Effector CD4-positive, alpha-beta T cell (primary cell): ENCODE measurements at places on chromosomes 7 and 10.

GRCh38 chr7:157388301-157388700 is 51.5 kb downstream of the DNAJB6 start:
- no peak for DNase-seq

DNA sequence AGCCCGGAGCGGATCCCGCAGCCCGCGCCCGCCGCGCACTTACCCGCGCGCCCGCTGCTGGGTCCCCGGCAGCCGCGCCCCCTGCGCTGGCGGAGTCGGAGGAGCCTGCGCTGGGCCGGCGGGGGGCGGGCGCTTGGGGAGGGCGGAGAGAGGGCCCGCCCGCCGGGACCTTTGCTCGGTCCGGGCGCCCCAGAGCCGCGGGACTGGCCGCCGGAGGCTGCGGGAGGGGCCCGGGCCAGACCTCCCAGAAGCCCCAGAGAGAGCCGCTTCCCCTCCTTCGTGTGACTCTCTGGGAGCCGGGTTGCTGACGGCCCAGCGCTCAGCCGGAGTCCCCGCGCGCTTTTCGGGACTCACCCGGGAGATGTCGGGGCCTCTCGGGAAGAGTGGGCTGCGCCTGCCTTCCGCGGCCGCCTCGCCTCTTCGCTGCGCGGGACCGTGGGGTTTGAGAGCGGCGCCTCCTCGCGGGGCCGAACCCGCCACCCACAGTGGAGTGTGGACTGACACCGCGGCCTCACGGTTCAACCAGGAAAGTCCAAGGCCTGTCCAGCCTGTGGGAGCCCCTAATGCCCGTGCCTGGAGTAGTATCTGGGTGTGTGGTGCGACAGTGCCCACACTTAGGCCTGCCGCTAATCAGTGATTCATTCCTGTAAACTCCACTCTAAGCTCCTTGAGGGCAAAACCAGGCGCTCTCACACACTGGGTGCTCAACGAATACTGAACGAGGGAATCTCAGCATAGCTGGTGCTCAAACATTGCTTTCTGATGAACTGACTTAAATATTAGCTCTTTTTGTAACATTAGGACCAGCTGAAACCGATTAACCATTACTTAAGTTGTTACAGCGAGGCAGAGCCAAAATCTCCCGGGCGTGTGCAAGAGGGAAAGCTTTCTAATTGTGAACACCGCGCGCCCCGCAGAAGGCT is at the start of gene GSDME:
Gene GSDME, minus strand, starts transcription at position 112 of the 923 bp plus-strand sequence. CDS start 7,690 bp downstream, outside the sequence.
- peak; percentile 3 for DNase-seq

GRCh38 chr10:62831346-62831745 is 15.2 kb upstream of the EGR2 start:
- DNase-seq, result no peak

DNA sequence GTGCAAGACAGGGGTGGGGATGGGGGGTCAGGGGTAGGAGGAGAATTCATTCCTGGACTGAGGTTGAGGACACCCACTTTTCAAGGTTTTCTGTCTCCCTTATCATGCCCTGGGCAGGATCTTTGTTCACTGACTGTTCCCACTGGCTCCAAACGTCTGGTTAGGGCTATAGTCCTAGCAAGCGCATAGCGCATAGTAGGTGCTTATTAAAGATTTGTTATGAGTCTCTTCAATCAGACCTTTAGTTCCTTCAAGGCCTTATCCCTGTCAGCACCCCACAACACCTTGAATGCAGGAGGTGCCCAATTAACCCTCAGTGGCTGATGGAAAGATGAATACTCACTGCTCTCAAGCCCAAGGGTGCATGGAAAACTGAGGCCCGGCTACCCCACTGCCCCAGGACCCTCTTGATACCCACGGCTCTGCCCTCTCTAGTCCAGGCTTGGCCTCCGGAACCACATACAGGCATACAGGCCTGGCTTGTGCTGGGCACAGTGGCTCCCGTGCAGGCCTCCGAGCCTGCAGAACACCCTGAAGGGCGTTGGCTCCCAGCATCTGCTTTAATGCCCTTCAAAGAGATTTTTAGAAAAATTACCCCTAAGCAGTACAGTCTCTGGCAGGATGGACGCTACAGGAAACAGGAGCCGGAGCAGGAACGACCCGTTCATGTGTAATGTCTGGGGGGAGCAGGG is 177.7 kb downstream of the SH3PXD2A start:
- DNase-seq, result no peak

DNA sequence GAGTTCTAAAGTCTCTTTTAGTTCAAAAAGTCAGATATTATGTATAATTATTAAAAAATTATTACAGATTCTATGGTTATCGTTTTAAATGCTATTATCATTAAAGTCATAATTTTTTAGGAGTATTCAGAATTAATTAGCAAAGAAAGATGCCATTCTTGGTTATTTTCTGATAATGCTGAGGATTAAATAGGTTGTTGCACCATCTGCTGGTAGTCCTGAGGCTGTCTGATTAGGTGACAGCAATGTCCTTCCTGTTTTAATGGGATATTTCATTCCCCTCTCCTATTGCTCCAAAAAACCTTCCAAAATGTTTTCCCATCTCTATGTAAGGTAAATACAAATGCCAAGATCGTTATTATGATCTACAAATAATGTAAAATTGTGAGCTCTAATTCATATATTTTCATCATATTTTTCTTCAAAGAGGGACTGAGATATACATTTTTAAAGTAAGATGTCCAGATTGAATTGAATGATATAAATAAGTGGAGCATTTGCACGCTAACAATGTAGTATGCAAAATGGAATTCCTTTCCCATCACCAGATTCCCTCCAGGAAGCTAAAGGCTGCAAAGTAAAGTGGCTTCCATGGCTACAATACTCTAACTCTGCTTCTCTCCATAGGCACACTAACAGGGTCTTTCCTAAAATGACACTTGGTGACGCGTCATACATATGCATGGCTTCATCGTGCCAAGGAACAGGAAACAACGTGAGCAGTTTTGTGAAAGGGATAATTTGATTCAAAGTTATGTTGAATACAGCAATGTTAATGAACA is 58.8 kb upstream of the AKR1E2 start:
- DNase-seq, result peak; percentile 9

DNA sequence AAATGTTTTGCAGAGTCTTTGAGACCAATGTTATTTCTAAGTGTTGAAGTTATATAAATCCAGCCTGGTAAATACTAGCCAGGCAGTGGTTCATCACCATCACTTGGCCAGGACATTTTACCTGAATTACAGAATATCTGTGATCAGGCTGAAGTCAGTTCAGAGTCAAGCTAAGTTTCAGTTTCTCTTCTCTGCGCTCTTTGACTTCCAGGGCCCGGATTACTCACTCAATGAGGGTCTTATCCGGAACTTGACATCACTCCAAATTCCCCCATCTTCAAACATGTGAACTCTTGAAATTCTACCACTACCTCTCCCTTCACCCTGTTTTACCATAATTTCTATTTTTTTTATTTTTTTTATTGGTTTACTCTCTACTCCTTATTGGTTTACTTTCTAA is 36.6 kb upstream of the CCAR1 start:
- no peak for DNase-seq

DNA sequence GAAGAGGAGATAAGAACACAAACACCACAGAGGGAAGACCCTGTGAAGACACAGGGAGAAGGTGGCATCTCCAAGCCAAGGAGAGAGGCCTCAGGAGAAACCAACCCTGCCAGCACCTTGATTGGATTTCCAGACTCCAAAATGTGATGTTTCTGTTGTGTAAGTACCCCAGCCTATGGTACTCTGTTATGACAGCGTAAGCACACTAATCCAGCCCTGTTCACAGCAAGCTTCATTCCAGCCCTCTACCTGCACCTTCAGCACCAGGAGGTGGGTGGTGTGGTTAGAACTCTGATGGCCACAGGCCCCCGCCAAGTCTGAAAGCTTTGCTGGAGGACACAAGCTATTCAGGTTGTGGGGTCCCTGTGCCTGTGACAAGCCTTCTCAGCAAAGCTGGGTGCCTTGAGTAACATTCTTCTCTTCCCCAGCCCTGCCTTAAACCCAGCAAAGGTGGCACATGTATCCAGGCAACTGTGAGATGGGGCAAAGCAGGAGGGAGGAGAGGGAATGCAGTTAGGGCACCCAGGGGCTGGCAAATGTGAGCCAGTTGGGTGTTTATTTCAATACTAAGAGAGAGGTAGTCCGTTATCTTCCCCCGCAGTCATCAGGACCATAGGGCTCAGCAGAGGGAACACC is 4.5 kb downstream of the VSTM4 start:
- no peak for DNase-seq

DNA sequence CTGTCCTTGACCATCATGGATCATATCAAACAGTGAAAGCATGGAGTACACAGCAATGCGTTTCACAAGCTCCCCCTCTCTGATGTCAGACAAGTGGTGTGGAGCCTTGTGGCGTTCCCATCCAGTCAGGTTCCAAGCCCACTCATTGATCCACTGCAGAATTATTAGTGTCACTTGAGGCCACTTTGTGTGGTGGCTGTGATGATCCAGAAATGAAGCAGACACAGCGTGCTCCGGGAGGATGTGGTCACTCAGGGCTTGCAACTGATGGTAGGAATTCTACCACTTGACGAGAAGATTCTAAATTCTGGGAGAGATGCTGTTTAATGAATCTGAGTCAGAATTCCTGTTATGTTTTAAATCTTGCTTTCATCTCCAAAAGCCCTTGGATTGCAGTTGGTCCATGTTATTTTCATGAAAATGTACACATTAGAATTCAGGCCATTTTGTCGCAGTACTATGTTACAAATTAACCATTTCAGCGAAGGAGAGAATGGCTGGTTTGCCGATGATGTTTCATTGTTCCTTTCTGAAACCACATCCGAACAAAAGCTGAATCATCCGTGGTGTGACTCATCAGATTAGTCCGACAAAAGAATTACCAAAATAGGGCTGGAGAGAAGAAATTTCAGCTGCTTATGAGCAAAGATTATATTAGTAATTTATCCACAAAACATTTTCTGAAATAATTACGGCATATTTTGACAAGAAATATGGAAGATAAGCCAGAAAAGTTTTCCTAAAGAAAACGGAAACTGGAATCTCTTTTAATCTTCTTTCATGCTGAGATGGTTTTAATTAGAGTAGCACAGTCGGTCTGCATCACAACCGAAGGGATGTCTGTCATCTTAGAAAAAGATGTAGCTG is 48.1 kb downstream of the INSYN2A start:
- no peak for DNase-seq

DNA sequence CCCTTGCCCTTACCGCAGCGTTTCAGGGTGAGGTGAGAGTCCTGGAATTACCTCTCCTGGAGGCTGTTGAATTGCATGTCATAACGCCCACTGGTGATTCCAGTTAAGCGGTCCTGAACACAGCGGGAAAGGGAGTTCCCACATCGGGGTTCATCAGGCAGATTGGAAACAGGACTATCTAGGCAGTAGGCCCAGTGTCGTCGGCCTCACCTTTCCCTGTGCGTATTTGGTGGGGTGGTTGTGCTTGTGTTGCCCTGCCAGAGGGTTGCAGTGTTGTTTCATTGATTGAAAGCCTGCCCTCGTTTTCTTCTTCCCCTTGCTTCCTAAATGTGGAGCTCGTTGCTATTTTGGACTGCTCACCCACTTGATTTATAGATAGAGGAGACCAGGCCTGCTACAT is 10.6 kb upstream of the SUN1 start:
- no peak for DNase-seq

- DNase-seq, result no peak
Observed at GRCh38 chr10:14671386-14671831, 103.3 kb downstream of the FAM107B start.

DNA sequence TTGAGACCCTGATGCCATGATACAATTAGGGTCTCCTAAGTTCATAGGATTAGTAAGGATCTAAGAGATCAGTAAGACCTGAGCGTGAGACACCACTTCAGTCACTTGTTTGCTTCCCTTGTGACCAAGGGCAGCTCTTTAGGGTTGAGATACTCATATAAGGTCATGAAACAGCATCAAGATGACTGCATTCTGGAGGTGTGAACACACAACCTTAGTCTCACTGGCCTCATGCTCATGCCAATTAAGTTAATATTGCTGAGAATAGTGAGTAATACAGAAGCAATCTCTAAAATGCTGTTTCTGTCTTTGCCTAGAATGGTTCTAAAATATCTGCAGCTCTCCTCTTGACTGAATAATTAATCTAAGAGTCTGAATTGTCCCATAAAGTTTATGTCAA is 39.6 kb upstream of the KLHL7 start:
- DNase-seq, result no peak

GRCh38 chr10:128086003-128086863 is 40.0 kb downstream of the MKI67 start:
- DNase-seq, result no peak

DNA sequence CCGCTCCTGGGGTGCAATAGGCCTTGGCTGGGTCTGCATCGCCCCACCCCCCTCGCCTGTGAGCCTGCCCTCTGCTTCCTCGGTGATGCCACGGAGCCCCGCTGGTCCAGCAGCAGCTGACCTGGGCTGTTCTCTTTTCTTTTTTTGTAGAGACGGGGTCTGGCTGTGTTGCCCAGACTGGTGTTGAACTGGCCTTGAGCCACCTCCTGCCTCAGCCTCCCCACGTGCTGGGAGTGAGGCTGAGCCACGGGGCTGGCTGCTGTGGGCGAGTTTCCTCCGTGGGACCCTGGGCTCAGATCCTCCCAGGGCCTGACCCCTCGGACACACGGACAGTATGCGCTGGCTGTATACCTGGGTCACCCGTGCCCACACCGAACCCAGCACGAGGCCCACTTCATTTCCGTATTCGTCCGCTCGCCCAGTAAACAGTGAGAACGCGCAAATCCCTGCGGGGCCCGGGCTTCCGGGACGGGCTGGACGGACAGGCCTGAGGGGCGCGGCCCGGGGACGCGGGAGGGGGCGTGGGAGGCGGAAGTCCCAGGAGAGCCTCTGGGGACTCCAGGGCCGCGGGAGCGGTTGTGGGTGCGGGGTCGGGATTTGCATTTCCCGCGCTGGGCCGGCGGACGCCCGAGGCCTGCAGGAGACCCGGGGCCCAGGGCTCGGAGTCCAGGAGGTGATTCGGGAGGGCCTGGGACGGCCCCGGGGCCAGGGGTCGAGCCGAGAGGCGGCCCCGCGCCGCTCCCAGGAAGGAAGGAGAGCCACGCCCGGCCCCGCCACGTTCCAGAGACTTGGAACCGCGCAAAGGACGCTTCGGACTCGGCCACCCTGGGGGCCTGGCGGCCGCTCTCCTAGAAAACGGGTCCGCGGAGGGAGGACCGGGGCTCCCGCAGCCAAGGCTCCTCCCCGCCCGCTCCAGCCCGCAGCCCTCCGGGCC is 57.7 kb upstream of the DNAJB6 start:
- DNase-seq, result no peak

DNA sequence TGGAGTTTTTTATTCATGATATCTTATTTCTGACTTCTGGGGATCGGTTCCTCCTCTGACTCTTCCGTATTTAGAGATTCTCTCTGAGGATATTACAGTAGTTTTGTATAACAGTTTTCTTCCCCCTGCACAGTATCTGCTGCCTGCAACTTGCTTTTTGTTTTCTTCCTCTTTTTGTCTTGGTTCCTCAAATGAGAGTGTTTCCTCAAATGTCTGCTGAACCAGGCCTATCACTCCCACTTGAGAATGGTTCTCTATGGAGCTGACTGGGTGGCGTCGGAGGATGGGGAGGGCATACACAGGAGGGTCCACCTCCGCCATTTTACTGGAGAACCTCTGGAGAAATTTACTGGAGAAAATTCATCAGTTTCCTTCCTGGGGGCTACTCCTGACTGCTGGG is 27.7 kb downstream of the ARHGAP22 start:
- DNase-seq, result no peak

- DNase-seq, result no peak
Observed at GRCh38 chr10:13317474-13317873, 17.6 kb upstream of the PHYH start.

- no peak for DNase-seq
Observed at GRCh38 chr10:103660364-103661197, 167.1 kb downstream of the NEURL1 start.

GRCh38 chr10:19652750-19653149 is 163.5 kb upstream of the PLXDC2 start:
- DNase-seq, result no peak
